ENCODE measurements at places on chromosomes 1 and 21.

- DNase-seq: no peak
Observed at GRCh38 chr21:17352996-17353655, 159.7 kb upstream of the CXADR start.

DNA sequence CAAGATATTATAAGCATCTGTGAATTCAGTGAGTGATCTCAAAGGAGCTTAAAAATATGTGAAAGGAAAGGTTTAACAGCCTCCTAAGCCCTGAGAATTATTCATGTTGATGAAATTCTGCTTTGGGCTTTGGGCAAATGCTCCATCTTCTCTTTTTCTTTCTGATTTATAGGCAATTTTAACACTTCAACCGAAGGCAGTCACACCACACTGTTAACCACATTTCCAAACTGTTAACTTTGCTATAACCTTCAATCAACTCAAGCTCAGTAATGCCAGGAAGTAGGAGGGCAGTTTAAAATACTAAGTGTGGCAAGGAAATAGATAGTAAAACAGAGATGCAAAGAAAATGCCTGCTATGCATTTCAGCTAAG lies 54.4 kb upstream of the NEK7 start:
- DNase-seq: no peak

DNA sequence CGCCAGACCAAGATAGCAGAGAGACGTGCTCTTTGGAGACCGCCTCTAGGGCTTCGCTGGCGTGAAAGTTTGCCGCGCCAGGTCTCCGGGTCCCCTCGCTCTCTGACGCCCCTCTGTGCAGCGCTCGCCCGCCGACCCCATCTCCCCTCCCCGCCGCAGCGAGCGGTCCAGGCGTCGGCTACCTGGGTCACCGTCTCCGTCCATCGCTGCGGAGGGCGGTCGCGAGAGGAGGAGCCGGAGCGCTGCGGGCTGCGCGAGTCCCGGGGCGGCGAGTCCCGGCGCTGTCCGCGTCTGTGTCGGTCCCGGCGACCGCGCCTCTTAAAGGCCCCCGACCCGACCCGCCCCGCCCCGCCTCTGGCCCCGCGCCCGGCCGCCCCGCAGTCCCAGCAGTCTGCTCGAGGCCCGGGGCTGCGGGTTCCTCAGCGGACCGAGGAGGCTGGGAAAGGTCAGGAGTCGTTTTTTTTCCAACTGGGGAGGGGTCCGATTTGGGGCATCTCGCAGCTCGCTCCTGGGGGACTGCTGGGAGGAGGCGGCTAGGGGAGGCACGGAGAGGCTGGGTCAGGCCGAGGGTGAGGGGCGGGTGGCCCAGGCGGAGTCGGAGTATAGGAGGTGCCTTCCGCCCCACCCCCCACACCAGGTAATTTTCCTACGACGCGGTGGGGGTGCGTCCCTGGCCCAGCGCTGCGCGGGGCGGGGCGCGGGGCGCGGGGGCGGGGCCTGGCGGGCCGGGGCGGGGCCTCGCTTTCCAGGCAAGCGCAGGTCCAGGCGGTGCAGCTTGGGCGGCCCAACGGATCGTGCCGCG lies at the start of the genes FBXO2 and FBXO44:
Gene FBXO2 (minus strand): TSS at position 293 of the 802 bp plus-strand sequence. CDS start 89 bp downstream, at position 204.
Gene FBXO44 (plus strand): TSS at position 741 of the 802 bp plus-strand sequence. CDS start 959 bp downstream, outside the sequence.
- DNase-seq: peak; percentile 64

DNA sequence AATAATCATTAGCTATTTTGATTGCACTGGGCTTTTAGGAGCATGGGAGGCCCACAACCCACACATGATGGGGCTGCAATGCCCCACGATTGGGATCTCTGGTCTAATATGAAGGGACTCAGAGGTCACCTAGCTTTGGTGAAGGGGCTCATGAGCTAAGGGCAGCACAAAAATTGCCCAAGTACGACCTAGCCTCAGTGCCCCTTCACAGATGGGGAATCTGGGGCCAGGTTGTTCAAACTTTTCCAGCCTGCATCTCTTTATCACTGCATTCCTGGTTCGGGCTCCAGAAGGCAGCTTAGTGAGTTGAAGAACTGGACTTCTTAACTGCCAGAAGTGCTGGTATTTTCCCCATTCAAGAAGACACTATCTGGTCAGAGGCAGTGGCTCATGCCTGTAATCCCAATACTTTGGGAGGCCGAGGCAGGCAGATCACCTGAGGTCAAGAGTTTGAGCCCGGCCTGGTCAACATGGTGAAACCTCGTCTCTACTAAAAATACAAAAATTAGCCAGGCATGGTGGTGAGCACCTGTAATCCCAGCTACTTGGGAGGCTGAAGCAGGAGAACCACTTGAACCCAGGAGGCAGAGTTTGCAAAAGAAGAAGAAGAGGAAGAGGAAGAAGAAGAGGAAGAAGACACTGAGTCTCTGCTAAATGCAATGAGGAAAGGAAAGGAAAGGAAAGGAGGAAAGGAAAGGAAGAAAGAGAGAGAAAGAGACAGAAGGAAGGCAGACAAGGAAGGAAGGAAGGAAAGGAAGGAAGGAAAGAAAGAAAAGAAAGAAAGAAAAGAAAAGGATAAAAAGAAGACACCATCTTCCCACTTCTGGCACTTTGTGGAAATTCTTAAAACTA lies 258.5 kb upstream of the IRF2BP2 start:
- DNase-seq: no peak

DNA sequence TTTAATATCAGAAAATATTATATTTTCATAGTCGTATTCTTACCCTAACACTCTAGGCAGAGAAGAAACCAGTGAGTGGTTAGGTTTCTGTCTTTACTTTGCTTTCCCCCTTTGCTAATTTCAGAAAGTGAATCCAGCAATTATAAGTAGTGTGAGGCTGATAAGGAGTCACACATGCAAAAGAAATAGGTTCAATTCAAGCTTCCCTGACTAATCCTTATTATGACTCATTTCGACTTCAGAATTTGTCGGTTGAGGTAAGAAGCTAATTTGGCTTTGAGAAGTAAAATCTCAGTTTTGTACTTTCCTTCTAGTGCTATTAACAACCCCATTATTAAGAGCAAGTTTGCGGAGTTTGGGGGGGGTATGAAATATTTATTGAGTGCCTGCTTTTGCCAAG lies 22.4 kb downstream of the ESRRG start:
- no peak for DNase-seq

- DNase-seq: no peak
Observed at GRCh38 chr1:190338829-190339228, 138.8 kb downstream of the BRINP3 start.

- no peak for DNase-seq
Observed at GRCh38 chr1:161133220-161133740, 813 bp upstream of the DEDD start.

GRCh38 chr1:83958704-83959103 lies 40.2 kb downstream of the TTLL7 start:
- no peak for DNase-seq

DNA sequence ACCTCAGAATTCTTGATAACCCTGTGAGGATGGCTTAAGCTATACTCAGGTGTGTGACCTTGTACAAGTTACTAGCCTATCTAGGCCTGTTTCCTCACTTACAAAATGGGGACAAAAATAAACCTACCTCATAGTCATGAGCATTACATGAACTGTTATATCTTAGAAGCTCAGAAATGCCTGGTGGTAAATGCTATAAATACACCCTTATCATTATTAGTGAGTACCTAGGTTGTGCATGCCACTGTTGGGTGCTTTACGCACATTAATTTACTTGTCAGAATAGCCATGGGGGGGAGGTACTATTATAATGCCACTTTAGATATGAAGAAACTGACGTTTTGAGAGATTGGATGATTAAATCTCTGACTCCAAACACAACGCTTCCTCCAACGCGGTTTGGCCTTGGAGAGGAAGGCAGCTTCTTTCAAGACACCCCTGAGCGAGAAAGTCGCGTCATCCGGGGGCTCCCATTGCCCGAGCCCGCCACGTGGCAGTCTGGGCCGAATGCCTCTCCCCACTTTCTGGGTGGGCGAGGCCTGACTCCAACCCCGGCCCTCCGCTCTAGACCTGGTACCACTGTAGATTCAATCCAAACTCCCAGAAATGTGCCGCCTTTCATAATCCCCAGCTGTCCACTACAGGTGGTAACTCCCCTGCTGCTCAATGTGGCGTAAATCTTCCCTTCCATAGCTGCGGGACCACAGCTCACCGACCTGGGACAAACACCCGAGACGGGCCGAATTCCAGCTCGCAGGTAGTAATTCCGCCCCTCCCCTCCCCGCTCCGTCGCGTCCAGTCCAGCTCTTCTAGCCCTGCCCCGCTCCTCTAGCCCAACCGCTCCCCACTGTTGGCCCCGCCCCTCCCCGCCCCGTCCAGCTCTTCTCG lies 771 bp upstream of the RAD54L start:
- DNase-seq: peak; percentile 61

DNA sequence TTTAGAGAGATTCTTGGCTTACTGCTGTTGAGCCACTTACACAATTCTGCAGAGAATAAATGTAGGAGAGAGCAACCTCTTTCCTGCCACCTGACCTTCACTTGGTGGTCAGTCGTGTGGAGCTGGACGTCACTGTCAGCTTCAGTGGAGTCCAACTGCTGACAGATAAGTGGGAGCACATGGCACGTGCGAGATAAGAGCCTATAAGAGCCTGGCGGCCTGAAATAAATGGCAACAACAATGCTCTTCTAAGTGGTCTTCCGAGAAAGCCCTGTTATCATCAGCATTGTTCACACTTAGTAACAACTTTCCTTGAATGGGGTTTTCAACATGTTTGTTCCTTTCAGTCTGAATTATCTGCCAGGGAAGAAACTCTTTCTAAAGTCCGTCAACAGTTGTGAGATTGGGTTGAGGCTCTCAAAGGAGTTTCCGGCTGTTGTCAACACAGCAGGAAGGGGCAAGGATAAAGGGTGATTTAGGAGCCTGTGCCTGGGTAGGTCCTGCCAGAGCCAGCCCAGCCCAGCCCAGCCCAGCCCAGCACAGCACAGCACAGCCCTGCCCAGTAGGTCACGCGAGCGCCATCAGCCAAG lies 57.2 kb upstream of the RUNX1 start:
- no peak for DNase-seq
